ENCODE measurements at places on chromosomes 16 and 17.

GRCh38 chr17:80722661-80723060, 178.0 kb downstream of the RPTOR start:
- DNase-seq = no peak

- no peak for DNase-seq
These were observed 17.1 kb downstream of the IRX3 start for GRCh38 chr16:54269461-54269860.

- DNase-seq = no peak
These were observed 15.2 kb downstream of the RAB11FIP3 start for GRCh38 chr16:440627-441026.

GRCh38 chr17:17029938-17030337, 12.3 kb upstream of the MPRIP start:
- no peak for DNase-seq

DNA sequence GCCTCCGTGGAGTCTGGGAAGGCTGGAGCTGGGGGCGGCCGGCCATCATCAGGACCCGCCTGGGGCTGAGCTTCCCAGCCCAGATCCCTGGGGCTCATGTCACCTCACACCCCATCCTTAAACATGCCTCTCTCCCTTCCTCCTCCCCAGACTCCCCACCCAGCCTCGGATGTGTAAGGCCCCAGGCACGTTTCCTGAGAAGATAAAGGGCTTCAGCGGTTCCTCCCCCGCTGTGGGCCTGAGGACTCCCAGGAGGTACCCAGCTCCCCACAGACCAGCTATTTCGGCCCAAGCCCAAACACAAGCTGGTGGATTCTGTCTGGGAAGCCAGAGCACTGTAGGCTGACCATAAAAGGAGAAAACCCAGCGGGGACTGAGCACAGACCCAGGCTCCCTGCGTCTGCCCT, 49.2 kb downstream of the MYH11 start:
- no peak for DNase-seq
